Stimulated activated CD4-positive, alpha-beta T cell treated with anti-CD3 and anti-CD28 coated beads, Interleukin-1b, Interleukin-23, amount 100 ng/mL, for 1 hour (primary cell): ENCODE measurements at places on chromosomes 7 and 10.

- DNase-seq = no peak
These were observed 47.6 kb downstream of the RALA start for GRCh38 chr7:39670934-39671333.

GRCh38 chr7:98283127-98283886, 1.8 kb downstream of the BRI3 start:
- no peak for DNase-seq

- no peak for DNase-seq
These were observed 55.0 kb downstream of the GRB10 start for GRCh38 chr7:50727711-50728110.

DNA sequence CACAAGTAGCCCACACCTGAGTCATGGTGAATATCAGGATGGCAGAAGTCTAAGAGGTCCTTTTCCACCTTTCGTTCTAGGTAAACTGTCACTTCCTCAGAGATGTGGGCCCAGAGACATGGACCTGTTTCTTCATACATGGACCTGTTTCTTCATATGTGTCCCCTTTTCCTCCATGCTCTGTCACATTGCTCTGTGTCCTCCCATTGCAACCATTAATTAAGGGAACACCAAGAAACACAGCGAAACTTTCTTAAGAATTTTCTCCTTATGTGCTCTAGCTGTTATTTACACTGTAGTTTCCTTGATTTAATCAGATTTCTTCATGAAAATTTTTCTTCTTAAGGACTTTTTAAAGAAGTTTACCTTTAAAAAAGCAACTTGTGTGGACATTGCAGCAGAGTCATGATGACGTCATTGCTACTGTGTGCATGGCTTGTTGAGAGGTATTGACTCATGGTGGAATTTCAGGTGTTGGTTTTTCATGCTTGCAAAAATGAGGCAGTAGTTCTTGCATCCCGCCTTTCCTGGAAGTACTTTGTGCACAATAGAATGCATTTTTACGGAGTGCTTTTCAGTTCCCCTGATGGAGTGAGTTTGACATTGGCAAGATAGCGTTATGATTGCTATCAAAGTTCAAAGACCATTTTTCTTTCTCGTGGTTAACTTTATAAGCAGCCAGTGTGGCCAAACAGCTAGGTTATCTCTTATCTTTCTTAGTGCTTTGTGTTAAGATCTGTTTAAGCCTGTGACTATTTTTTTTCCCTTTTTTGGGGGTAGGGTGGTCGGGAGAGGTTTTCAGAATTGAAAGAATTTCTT, 37.7 kb downstream of the CFAP58 start:
- no peak for DNase-seq

GRCh38 chr7:158472596-158472995, 115.0 kb downstream of the PTPRN2 start:
- no peak for DNase-seq

GRCh38 chr7:149216402-149216801, 21.1 kb downstream of the ZNF282 start:
- DNase-seq = no peak

DNA sequence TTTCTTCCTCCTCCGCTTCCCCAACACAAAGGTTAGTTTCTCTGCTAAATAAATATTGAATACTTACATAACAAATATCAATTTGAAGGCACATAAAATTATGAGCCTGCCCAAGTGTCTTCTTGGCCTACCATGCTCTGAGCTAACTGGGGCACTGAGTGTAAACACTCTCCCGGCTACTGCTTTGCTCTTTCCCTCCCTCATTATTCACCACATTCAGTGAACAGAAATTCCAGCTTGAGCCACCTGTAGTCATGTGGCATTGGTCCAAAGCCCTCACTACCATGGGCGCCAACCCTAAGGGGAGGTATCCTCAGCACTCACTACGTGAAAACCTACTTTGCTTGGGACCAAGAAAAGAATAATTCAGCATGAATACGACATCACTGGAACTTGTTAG, 409.0 kb downstream of the KCNMA1 start:
- no peak for DNase-seq

GRCh38 chr7:80089366-80089765, 45.3 kb upstream of the GNAI1 start:
- DNase-seq = no peak

GRCh38 chr7:18960725-18961124, 156.7 kb downstream of the TWIST1 start:
- DNase-seq = no peak

- DNase-seq = no peak
These were observed 35.7 kb upstream of the MDFIC start for GRCh38 chr7:114886241-114886640.

- no peak for DNase-seq
These were observed 26.7 kb upstream of the WNT2 start for GRCh38 chr7:117349570-117349969.

DNA sequence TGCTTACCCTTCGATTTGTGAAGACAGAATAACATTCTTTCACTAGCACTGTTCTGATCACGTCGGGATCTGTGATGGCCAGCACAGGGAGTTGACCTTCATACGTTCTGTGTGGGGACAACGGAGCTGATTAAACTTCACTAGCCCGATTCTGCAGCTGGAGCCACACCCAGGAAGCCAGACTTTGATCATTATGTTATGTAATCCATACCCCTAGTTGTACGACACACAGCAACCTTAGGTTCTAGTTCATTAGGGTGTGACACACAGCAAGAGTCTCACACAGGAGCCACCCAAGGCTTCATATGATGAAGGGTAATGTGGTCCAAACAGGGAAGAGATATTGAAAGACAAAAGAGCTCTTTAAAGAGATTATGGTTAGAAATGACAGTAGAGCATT, 7.2 kb downstream of the CYP3A5 start:
- DNase-seq = no peak

- DNase-seq = no peak
These were observed 805.6 kb downstream of the NRG3 start for GRCh38 chr10:82680608-82681007.

DNA sequence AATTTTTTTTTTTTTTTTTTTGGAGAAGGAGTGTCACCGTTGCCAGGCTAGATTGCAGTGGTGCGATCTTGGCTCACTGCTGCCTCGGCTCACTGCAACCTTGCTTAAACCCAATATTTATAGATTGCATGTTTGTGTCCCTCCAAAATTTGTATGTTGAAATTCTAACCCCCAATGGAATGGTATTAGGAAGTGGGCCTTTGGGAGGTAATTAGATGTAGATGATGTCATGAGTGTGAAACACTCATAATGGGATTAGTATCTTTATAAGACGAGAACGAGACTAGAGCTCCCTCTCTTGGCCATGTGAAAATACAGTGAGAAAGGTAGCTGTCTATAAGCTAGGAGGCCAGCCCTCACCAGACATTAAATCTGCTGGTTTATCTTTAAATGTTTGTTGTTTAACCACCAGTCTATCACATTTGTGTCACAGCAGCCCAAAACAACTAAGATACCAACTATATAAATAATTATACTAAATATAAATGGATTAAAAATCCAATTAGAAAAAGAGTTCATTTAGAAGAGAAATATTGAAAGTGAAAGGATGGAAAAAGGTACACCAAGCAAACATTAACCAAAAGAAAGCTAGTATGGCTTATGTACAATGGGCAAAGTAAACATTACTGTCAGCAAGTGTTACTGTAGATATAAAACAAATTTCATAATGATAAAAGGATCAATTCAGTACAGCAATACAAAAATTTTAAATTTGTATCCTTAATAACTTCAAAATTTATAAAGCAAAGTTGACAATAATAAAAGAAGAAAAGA, 9.3 kb downstream of the TCAF1 start:
- DNase-seq = no peak

DNA sequence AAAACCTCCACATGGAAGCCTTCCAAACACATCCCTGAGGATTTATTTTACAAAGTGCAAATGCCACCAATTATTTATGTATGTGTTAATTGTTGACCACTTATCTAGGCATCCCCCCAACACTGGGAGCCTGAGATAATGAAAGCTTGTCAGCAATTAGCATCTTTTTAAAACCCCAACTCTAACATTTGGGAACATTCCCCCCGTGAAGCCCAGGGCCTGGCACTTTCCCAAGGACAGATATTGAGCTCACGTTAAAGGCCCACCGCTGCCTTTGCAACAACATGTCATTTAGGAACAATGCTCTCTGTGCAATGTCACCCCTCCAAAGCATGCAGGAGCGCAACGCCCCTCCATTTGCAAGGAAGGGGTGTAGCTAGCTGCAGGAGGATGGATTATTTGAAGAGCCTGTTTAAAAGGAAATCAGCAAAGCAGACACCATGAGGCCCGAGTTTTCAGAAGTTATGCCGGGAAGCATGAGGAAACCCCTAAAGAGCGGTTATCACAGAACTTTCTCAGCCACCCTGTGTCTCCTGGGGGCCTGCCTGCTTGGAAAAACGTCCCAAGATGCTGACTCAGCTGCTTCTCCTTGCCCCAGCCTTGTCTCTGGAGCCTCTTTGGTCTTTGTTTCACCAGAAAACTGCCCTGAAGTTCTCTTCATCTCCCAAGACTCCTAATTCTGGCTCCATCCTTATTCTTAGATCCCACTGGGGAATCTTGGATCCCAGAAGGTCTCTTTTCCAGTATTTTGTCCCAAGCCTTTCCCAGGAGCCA, 444.1 kb downstream of the GRID1 start:
- DNase-seq = no peak

DNA sequence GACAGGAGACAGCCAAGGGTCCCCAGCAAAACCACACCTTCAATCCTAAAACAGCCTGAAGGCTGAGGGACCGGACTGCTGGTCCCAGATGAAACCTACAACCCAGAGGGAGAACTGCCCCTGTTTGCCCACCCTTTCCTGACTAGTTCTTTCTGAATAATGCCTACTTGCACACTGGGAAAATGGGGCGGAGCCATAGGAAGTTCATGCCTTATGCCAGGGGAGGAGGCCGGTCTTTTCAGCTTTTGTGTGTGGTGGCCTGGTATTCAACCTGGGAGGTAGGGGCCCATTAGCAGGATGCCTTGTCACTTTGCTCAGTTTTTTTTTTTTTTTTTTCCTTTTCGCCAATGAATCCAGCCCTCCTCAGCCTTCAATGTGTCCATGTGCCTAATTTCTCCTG, 20.7 kb downstream of the TOMM7 start:
- DNase-seq = no peak

DNA sequence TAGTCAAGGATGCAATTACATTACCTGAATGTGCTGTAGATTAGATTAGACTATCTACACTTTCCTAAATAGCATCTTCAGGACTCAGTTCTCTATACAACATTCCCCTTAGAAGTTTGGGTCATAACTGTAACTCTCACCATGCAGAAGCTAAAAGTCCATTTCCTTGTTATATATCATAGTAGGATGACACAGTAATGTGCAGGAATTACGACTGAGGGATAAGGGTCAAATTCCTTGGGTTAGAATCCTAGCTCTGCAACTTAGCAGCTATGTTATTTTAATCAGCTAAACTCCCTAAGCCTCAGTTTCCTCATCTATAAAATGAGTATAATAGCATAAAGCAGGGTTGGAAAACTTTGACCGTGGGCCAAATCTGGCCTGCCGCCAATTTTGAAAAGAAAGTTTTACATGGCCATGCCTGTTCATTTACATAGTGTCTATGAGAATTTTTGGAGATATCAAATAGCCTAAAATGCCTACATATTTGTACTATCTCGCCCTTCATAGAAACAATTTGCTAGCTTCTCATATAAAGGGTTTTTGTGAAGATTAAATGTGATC, 14.8 kb downstream of the NRCAM start:
- DNase-seq = no peak

DNA sequence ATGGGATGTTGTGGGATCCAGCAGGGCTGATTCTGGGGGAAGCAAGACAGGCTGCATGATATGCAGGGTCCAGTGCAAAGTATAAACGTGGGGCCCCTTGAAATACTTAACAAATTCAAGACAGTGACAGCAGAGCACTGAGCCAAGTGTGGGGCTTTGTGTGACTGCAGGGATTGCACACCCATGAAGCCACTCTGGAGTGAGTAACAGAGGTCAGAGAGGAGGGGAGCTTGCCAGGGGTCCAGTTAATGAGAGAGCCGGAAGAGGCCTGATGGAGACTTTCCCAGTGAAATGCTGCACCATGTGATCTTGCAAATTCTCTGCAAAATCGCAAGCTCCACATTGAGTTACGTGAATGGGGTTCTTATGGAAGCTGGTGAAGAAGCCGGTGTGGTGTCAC, 5.6 kb downstream of the NPVF start:
- DNase-seq = no peak

DNA sequence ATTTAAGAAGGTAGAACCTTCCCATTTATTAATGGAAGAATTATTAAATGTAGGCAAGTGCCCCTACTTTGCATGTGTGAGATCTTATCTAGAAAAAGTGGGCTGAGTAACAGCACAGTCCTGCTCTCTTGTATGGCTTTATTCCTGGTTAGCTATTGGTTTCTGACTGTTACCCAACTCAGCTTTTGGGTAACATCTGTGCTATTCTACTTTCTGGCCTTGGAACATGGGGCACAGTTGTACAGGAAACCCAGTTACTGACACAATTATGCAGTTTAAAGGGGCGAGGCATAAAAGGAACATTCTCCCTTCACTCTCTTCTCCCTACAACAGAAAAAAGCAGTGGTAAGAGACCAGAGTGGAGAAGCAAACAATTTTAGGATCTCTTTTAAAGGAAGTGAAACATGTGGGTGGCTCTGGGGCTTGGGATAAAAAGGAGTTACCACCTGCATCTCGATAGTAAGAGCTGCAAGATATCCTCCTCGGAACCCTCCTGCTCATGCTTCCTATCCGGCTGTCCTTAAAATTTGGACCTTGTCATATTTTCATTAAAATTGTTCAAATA, 16.0 kb downstream of the NUDT5 start:
- DNase-seq = no peak

DNA sequence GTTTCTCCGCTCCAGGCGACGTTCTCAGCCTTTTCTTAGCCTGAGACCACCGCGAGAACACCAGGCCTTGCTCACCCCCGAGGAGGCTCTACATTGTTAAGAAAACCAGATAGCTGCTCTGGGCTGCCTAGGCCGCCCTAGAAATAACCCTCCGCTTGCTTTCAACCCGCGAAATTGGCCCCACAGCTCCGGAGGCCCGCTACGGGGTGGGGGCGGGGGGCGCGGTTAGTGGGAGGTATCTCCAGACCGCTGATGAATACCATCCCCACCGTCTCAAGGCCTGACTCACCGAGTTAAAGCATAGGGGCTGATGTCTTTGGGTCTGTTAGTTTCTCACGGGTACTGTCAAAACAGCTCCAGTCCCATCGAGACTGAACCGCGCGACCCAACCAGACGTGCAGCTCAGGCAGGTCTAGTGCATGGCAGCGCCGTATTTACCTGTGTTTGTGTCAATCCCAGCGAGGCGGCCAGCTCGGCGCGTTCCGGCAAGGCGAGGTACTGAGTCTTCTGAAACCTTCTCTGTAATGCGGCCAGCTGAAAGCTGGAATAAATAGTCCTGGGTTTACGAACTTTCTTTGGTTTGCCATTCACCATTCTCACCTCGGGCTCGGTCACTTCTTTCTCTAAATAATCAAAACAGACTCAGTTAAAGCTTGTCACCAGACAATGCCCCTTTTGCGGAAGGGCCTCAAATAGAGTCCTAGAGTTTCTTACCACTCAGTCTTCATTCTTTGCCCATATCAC, 2.7 kb downstream of the DLX5 start:
- no peak for DNase-seq

GRCh38 chr7:18505870-18506460, 10.4 kb downstream of the HDAC9 start:
- no peak for DNase-seq
